ENCODE measurements at places on chromosomes 1 and 21.

DNA sequence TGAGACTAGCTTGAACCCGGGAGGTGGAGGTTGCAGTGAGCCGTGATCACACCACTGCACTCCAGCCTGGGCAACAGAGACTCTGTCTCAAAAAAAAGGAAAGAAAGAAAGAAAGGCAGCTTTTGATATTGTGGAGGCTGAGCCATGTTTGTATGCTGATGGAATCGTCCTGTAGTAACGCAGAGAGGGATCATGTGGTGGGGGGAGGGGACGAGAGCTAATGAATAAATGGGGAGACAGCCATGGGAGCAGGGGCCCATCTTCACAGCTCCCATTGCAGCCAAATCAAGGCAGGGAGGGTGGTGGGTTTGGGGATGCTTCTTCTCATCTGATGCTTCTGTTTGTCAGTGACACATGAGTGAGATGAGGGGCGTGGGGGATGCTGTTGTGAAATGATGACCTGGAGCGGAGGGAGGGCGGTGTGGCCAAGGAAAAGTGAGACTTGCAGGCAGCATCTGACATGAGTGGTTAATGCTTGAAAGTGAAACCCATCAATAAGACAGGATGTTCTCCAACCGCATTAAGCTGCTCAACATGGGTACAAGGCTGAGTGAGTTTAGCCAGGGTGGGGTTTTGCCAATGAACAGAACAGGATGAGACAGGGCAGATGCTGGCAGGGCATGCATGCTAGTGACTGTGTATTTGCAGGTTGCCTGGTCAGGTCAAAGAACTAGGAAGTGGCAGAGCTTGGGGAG lies 16.7 kb downstream of the SPATA21 start:
- DNase-seq, result no peak

DNA sequence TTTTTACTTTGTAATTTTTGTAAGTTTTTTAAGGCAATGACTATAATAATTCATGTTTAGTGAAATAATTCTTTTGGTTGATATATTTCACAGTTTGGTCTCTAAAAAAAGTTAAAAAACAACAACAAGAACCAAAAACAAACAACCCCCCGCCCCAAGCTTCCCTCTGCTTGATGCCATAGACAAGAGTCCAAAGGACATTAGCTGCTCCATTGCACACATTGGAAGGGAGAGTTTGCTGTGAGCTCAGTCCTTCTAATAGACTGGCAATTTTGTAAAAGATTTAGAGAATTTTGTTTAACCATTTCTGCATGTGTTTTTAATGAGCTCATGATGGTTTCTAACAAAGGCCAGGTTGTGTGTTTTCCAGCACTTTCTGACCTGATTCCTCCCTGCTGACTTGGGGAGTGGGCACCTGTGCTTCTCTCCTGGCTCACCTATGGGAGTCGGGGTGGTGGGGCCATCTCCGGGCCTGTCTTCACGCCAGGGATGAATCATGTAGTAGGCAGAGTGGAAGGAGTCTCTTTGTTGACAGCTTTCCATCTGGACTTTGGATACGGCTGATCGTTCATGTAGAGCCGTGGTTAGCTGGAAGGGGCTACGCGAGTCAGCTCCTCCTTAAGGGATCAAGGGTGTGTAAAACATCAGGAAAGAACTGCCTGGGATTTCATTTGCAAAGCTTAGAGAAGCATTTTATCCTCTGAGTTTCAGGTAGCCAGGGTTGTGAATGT lies 14.1 kb downstream of the ZBTB18 start:
- DNase-seq, result no peak

DNA sequence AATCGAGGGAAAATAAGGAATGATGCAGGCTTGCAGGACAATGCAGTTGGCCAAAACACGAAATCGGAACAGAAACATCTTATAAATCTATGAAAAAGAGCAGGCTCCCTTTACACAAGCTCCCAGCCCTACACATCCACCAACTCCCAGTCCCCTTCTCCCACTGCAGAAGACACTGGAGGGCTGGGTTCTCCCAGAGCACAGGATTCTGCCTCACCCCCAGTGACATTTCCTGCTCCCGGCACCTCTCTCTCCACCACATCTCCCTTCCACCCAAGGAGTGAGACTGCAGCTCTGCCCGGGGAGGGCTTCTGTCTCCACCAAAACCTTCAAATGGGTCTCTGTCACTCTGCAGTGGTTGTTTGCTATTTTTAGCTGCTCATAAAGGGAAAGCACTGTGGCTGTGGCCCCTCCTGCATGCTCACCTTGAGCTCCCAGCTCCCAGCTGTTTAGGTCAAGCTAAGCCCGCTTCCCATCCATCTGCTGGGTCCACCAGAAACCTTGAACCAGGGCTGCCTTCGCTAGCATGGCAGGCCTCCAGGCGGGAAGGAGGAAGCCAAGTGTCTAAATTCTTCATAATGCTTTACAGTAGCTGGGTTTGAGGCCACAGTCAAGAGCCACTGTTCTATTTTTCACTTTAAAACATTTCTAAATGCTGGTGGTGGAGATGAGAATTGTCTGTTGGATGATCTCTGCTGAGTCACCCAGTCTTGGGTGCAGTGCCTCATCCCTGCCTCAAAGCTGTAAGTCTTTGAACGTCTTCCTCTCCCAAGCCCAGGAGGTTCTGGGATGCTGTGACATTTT lies 3.3 kb upstream of the C2CD2 start:
- DNase-seq, result no peak

DNA sequence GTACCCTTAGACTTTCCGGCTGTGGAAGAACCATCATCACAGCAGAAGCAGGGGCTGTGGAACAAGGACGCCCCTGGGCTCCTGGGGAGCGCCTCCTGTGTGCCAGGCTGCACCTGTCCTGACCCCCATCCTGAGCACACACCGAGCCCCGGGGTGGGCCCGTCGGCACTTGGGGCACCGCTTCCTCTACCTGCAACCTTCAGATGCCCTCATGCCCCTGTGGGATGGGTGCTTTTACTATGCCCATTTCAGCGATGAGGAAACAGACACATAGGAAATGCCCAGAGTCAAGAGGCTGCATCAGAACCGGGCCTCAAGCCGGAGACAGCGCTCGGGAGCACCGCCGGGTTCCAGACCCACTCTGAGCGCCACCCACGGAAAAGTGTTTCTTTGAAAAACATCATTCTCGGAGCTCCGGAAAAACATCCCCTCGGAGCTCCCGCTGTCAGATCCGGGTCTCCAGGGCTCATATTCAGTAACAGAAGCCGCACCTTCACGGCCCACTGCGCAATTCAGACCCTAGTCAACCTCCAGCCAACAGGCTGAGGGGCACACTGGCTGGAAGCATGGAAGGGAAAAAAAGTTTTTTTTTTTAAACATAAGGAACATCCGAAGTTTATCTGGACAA lies 8.0 kb downstream of the TPRG1L start:
- DNase-seq, result no peak
